RKO (cell line): ENCODE measurements at places on chromosomes 11 and 22.

- peak; percentile 40 for DNase-seq
These were observed 226.2 kb upstream of the BLID start for GRCh38 chr11:122342089-122342744.

DNA sequence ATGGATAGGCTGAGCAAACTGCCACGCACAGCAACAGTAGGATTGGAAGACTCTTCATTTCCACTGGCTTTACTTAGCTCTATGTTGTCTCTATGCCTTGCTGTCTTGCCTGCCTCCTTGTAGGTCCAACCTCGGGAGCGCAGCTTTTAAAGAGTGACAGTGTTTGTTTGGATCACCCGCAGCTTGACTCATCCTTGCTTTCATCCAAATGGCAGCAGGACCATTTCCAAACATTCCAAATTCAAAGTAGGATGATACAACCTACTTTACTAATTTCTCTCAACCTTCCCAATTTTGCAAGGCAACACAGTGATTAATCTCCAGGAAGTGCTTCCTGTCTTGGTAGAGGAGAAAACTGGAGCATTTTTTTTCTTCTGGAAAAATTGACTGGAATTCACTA is at the start of gene MMP3:
Gene MMP3 (minus strand): TSS at position 121 of the 400 bp plus-strand sequence. CDS start 63 bp downstream, at position 58.
- peak; percentile 20 for DNase-seq

DNA sequence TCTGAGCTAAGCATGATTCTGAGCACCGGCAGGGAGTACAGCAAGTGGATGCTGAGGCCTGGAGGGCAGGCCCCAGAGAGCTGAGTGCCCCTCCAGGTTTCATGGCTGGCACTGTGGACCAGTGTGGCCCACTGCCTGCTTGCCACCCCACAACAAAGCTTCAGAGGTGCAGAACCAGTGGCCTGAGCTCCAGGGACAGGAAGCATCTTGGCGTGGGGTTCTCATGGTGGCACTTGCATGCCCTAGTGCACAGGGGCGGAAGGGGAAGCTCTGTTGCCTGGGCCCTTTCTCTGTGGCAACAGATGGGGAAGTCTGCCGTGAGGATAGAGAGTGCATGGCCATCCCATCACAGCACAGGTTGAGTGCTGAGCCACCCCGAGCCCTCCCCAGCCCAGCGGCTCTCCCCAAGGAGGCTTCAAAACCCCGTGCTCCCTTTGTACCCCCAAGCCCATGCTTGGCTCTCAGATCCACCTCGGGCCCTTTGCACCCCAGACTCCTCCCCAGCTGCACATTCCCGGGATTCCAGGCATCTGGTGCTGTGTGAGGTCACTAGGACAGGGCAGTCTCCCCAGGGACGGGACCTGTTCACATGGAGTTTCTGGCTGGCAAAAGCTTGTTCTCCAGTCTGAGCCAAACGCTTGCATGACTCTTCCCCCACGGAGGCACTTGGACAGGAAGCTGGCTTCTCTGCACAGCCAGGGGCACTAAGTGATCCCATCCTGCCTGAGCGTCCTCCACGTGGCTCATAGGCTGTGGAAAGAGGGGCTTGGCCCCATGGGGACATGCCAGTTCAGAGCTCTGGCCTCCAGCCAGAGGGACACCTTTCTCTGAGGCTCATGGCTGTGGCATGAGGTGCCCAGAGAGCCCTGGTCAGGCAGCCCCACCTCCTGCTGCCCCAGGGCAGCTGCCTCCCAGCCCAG is 4.2 kb downstream of the SLC25A1 start:
- DNase-seq = peak; percentile 54

GRCh38 chr11:47986742-47987141 is 6.4 kb downstream of the PTPRJ start:
- no peak for DNase-seq

DNA sequence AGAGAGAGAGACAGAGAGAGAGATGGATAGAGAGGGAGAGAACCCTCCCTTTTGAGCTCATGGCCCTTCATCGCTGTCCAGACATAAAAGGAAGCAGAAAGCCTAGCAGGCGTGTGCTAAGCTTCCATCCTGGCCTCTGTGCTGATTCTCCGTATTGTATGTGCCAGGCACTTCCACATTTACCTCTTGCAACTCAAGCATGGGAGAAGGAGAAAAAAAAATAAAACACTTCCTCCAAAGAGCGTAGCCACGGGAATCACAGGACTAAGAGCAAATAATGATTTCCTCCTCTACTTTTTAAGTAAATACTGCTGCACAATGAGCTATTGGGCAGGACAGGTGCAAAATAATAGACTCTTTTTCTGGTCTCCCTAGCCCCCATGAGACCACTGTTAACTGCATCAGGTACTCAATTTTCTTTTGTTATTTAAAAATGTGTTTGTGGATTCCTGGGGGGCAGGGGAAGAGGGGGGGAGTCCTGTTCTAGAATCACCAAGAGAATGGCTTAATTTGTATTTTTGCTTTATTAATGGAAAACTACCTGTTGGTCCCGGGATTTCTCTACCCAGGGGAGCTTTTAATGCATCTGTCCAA is 154.3 kb downstream of the NXPE2 start:
- DNase-seq = no peak

- no peak for DNase-seq
These were observed 18.1 kb downstream of the SLC6A5 start for GRCh38 chr11:20617346-20618005.

- DNase-seq = no peak
These were observed 2.1 kb upstream of the MS4A6A start for GRCh38 chr11:60184824-60185511.

DNA sequence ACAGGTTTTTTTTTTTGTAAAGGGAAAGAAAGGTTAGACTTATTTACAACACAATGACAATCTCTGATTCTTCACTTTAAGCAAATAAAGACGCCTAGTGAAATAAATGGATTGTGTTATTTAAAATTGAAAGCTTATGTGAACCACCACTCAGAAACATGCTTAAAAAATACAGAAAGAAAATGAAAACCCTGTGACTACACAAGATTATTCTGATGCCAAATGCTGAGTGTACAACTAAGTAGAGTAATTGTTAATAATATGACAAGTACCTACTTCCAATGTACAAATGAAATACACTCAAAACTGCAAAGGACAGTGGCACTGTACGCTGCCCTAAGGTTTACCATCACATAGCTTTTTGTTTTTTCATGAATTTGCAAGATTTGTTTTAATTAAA is 1.0 kb downstream of the BLID start:
- DNase-seq = no peak

DNA sequence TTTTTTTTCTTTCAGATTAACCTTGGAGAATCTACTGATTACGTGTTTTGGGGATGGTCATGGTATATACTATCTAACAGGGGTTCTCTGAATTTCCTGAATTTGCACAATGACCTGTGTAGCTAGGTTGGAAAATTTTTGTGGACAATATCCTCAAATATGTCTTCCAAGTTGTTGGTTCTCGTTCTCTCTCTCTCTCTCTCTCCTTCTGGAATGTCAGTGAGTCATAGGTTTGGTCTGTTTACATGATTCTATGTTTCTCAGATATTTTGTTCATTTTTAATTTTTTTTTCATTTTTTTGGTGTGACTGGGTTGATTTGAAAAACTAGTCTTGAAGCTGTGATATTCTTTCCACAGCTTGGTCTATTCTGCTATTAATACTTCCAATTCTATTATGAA is 604.0 kb upstream of the ANO3 start:
- no peak for DNase-seq

DNA sequence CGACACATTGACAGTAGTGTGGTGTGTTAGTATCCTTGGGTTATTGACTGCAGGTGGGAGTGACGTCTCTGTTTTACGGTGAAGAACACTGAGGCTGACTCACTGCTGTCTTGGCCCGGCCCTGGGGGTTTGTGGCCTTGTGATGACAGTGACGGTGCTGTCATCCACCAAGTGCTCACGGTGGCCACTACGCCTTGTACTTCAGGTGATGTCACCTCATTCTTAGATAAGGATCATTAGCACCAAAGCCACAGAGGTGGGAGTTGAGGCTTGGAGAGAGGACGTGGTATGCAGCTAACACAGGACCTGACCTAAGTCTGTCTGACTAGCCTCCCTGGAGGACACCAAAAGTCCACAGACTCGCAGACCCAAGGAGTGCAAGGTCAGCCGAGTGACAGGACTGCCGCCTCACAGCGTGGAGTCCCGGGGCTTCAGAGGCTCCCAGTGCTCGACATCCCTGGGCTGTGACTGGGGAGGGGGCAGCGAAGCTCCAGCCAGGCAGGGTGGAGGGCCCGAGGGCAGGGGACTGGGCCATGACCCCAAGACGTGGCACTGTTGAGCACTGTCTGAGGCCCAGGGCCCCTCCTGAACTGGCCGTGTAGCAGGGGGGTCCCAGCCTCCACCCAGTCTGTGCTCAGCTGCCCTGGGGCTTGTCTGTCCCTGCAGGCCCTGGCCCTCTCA is 56.5 kb downstream of the NAT10 start:
- DNase-seq = no peak

GRCh38 chr11:2097356-2097997 is 41.7 kb downstream of the IGF2 start:
- DNase-seq = no peak

- peak; percentile 92 for DNase-seq
These were observed 30.4 kb downstream of the NEAT1 start for GRCh38 chr11:65452806-65453490.

DNA sequence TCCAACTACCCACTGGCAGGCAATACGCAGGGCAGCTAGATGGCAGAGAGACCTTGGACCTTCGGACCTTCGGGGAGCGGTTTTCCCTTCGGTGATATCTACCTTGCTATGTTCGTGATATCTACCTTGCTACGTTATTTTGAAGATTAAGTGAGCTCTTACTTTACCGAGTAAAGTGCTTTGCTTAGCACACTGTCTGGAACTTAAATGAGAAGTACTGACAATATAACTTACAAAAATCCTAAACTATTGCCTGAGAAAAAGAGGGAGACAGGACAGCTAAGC is 1.0 kb upstream of the PRDM10 start:
- DNase-seq = no peak

- DNase-seq = no peak
These were observed 836.0 kb downstream of the FAM181B start for GRCh38 chr11:81897639-81898038.

- DNase-seq = no peak
These were observed 51.0 kb downstream of the MYO7A start for GRCh38 chr11:77179048-77179447.

DNA sequence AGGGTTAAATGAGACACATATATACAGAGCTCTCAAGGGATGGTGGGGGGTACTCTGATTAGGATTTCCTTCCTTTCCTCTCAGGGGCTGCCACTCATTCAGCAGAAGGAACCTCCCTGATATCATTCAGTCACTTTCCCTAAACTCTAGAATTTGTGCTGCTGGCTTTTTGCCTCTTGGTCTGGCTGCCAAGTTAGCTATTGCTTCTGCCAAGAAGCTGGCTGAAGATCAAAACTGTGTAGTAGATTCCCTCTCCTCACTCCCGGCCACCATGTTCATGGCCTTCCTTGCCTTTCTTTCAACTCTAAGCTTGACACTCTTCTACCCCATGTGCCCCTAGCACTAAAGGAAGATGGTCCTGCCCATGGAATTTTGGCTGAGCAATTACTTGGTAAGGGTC is 18.7 kb downstream of the SLC6A5 start:
- DNase-seq = no peak

DNA sequence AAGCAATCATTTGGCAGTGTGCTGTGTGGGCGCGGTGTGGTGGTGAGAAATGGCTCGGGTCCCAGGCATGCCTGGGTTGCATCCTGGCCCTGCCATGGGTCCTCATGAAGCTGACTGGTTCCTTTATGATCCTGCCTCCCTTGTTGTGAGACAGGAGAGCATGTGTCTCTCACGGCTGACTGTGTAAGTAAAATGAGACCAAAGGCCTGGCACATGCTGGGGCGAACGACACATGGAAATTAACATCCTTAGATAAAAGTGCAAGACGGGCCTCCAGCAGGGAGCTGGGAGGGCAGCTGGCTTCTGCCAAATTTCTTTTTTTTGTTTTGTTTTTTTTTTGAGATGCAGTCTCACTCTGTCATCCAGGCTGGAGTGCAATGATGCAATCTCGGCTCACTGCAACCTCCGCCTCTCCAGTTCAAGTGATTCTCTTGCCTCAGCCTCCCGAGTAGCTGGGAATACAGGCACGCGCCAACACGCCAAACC is 9.4 kb upstream of the FBLN1 start:
- DNase-seq = no peak

GRCh38 chr11:4682623-4683419 is 14.8 kb downstream of the OR51E2 start:
- no peak for DNase-seq

- DNase-seq = no peak
These were observed 7.3 kb upstream of the TP53AIP1 start for GRCh38 chr11:128949791-128950454.

GRCh38 chr11:30579415-30580175 is 6.6 kb downstream of the MPPED2 start:
- DNase-seq = no peak

- DNase-seq = peak; percentile 13
These were observed 482.6 kb downstream of the MIAT start for GRCh38 chr22:27139935-27140511.

- no peak for DNase-seq
These were observed 26.4 kb downstream of the ISX start for GRCh38 chr22:35092406-35092805.

GRCh38 chr22:44449061-44449682 is 48.9 kb downstream of the RTL6 start:
- peak; percentile 13 for DNase-seq

GRCh38 chr11:117481885-117482284 is 154.2 kb downstream of the CEP164 start:
- no peak for DNase-seq

DNA sequence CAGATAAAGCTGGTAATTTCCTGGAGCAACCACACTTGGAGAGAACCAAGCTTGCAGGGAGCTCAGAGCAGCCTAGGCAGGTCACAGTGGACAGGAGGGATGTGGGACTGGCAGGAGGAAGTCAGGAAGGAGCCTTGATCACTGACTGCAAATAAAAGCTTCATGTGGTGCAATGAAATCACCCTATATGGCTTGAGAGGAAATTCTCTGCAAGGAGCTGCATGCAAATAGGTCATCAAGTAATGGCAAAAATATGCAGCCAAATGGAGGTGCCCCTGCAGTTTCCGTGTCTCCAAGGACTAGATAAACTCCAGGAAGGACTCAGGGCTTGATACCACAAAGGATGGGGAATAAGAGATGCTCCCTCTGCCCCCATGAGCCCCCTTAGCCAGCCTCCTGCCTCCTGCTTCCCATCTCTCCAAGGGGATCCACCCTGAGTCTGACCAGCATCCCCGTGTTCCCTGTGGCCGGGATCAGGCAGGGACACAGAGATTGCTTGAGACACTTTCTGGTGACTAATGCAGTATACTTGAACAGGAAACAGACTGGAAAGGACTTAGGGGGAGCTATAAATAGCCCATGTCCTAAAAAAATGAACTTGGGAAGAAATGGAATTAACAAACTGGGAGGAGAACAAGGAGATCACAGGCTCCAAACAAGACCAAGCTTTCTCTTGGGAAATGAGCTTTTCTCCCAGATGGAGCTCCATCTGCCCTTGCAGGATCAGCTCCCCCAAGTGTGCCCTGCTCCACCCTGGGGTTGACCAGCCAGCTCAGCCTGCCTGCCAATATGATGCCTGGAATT is 23.9 kb upstream of the MICAL2 start:
- peak; percentile 95 for DNase-seq

DNA sequence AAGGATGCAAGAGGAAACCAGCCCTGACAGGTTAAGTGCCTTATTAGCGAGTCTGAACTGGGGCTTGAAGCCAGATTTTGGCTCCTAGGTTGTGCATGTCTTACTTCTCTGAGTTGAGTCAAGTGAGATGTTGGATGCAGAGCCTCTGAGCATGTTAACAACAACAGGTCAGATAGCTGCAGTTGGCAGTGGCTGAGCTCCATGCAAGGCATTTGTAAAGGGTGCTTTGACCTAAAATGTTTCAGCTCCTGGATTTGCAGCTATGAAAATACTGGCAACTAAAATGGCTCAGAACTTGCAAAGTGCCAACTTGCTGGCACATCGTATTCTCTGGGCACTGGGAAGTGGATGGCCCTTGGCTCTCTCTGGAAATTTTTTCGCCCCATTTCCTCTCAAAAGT is 16.4 kb upstream of the CSRP3 start:
- no peak for DNase-seq
